ENCODE measurements at places on chromosomes 5 and 9.

GRCh38 chr5:74685979-74686631 lies 1.1 kb downstream of the HEXB start:
- no peak for DNase-seq
- peak overlapping the region; percentile 8 for H3K27ac ChIP-seq
- no peaks in the 10 kb centered on the region for H3K27me3 ChIP-seq

DNA sequence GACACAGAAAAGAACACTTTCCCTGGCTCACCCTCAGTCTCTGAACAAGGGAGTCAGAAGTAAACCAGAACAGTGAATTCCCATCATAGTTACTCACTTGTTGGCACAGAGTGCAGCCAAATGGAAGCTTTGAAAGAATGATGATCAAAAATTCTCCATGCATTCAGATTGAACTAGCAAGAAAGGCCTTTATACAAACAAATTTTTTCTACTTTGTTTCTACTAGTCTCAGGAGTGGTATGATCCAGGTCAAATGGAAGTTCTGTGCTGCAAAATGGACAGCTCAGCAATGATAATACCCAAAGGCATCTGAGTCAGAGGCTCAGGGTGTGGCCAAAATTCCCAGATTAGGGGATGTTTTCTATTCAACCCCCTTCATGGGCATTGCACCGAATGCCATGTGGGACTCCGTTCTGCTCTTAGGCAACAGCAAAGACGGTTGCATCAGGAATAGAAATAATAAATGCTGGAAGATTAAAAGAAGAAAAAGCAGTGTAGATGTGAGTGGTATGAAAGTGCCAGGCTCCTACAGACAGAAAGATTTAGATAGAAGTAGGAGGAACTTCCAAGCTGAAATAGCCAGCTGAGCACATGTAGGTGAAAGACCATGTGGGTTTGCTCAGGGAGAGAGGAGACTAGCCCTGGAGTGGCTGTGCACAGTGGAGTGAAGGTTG lies 24.0 kb upstream of the ASPN start:
- no peaks in the 10 kb centered on the region for H3K27me3 ChIP-seq
- peak overlapping the region; percentile 67 for H3K27ac ChIP-seq
- H3K36me3 ChIP-seq, result no peaks in the 10 kb centered on the region
- no peak for DNase-seq
- no peaks in the 10 kb centered on the region for H3K4me1 ChIP-seq
- H3K4me3 ChIP-seq, result no peak overlapping the region

- H3K4me3 ChIP-seq, result no peak overlapping the region
- H3K36me3 ChIP-seq, result no peaks in the 10 kb centered on the region
- no peaks in the 10 kb centered on the region for H3K27me3 ChIP-seq
- DNase-seq, result no peak
- H3K27ac ChIP-seq, result no peak overlapping the region
- peaks cover 5% of the 10 kb centered on the region for H3K4me1 ChIP-seq
These were observed 83.4 kb upstream of the IQGAP2 start for GRCh38 chr5:76319673-76320072.

DNA sequence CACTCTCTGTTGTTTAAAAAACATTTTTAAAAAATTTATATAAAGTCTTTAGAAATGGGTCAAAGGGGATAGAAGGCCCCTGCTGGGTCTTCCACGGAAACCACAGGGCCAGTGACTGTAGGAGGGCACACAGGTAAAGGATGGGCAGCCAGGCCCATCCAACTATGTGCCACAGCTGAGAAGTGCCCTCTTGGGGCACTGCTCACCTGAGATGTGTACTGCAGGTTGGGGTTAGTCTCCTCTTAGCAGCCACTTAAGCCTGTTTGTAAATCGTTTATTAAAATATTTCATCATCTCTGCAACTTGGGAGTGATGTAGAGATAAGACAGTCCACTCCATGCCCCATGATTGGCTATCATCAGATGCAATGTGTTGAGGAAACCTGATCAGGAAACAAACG lies 222.4 kb downstream of the DIRAS2 start:
- H3K27me3 ChIP-seq, result no peaks in the 10 kb centered on the region
- H3K27ac ChIP-seq, result no peak overlapping the region
- no peak overlapping the region for H3K4me3 ChIP-seq

GRCh38 chr5:139849942-139850341 lies 54.3 kb downstream of the PSD2 start:
- H3K27me3 ChIP-seq, result peaks cover 1% of the 10 kb centered on the region
- DNase-seq, result no peak
- H3K27ac ChIP-seq, result no peak overlapping the region
- no peaks in the 10 kb centered on the region for H3K4me1 ChIP-seq

- no peaks in the 10 kb centered on the region for H3K36me3 ChIP-seq
- no peaks in the 10 kb centered on the region for H3K27me3 ChIP-seq
- no peak overlapping the region for H3K4me3 ChIP-seq
These were observed 4.6 kb upstream of the ZNF608 start for GRCh38 chr5:124751031-124751430.

DNA sequence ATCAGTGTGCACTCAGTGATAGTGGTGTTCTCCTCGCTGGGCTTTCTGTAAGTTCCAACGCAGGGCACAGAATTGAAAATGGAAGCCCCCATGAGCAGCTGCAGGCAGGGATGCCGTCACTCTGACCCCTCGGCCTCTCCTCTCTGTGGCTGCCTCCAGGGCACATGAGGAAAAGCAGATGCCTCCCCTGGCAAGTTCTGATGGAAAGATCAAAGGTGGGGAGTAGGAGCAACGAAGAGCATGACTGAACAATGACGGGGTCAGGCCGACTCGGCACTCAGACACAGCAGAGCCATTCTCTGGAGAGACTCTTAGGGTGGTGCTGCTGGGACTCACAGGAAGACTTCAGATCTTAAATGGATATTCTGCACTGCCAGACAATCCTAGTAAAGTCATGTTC lies 65.6 kb upstream of the CKMT2 start:
- no peaks in the 10 kb centered on the region for H3K36me3 ChIP-seq
- DNase-seq, result no peak
- no peak overlapping the region for H3K4me3 ChIP-seq
- no peak overlapping the region for H3K27ac ChIP-seq

- no peaks in the 10 kb centered on the region for H3K4me1 ChIP-seq
- H3K27me3 ChIP-seq, result no peaks in the 10 kb centered on the region
- H3K36me3 ChIP-seq, result no peaks in the 10 kb centered on the region
These were observed 377.7 kb downstream of the PIK3R1 start for GRCh38 chr5:68593211-68593671.

GRCh38 chr5:78108564-78108963 lies 185.9 kb downstream of the AP3B1 start:
- no peak overlapping the region for H3K27ac ChIP-seq
- no peak overlapping the region for H3K4me3 ChIP-seq
- no peaks in the 10 kb centered on the region for H3K4me1 ChIP-seq
- no peak for DNase-seq

- H3K4me1 ChIP-seq, result peaks cover 6% of the 10 kb centered on the region
- H3K27ac ChIP-seq, result no peak within 1 kb of the TSS
- peak; percentile 94 for DNase-seq
- H3K27me3 ChIP-seq, result no peaks in the 10 kb centered on the region
- peak within 1 kb of the TSS; percentile 42 for H3K4me3 ChIP-seq
These were observed at the start of the genes ERCC8 and NDUFAF2 for GRCh38 chr5:60944904-60945812. ERCC8 (minus strand) TSS chr5:60945070; CDS start chr5:60945008, 62 bp downstream. NDUFAF2 (plus strand) TSS chr5:60945205; CDS start chr5:60945256, 51 bp downstream.

- no peak for DNase-seq
These were observed 34.0 kb downstream of the ZNF618 start for GRCh38 chr9:113910036-113910639.

DNA sequence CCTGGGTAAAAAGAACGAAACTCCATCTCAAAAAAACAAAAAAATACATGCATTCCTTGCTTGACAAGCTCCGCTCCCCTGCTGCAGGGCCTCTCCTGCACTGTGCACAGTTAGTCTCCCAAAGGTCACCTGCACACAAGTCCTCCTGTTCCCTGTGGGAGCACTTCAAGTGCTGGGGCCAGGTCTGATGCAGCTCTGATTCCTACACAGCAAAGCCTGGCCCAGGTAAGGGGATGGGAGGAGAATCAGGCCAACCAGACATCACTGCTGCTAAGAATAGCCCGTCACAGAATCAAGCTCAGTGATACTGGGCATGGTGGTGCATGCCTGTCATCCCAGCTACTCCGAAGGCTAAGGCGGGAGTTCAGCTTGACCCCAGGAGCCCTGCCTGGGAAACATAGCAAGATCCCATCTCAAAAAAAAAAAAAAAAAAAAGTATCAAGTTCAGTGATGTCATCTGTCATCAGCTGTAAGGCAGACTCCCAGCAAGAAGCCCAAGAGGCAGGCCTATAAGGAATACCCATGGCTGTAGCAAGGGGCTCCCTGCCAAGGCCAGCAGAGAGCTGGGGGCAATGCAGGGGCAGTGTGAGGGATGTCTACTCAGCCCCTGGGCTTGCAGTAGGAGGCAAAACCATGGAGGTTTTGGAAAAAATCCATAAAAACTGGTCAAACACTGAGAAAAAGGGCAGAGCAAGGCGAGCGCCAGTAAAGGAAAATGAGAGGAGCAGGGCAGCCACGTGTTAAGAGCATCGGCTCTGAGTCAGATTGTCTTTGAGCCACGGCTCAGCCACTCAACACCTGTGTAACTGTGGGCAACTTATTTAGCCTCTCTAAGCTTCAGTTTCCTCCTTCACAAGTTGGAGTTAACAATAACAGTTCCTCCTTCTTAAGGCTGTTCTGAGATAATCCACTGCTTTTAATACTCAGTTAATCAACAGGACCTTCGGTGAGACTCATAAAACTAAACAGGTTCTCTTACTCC lies 3.2 kb downstream of the TPM2 start:
- H3K27ac ChIP-seq, result no peak overlapping the region
- no peak for DNase-seq
- H3K27me3 ChIP-seq, result no peaks in the 10 kb centered on the region
- H3K36me3 ChIP-seq, result no peaks in the 10 kb centered on the region

- peak overlapping the region; percentile 5 for H3K27ac ChIP-seq
- no peaks in the 10 kb centered on the region for H3K27me3 ChIP-seq
- peaks cover 22% of the 10 kb centered on the region for H3K4me1 ChIP-seq
- DNase-seq, result no peak
These were observed 21.3 kb downstream of the ABCA1 start for GRCh38 chr9:104906441-104907277.

- no peaks in the 10 kb centered on the region for H3K27me3 ChIP-seq
- H3K4me3 ChIP-seq, result no peak overlapping the region
- H3K36me3 ChIP-seq, result peaks cover 1% of the 10 kb centered on the region
- DNase-seq, result no peak
- H3K4me1 ChIP-seq, result peaks cover 27% of the 10 kb centered on the region
These were observed 41.2 kb downstream of the RALGPS1 start for GRCh38 chr9:126955811-126956210.

DNA sequence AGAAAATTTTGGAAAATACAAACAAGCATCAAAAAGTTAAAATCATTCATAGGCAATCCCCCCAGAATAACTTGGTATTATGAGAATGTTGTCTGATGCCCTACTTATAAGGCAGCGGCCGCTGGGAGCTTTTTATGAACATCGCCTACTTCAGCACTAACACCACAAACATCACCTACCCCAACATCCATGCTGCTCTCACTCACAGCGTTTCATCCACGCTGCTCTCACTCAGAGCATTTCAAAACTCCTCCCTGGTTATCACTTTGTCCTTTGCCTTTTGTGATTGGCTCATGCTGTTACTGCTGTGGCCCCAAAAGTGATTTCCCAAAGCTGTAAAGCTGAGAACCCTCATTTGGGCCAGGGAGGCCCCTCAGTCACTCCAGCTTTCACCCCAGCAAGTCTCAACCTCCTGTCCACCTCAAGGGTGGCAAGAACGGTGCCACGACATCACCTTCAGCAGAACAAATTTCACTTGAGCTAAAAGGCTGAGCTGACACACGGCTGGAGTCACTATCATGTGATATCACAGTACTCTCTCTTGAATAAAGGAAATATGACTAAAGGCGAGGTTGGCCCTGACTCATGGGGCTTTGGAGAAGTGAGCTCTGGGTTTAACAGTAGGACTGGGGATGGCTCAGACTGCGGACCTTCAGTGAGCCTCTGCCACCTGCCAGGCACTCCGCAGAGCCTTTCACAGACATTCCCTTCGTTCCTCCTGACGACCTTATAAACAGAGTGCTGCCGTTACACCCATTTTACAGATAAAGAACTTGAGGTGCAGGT lies 25.2 kb downstream of the SHC3 start:
- no peak overlapping the region for H3K4me3 ChIP-seq
- no peak overlapping the region for H3K27ac ChIP-seq
- no peaks in the 10 kb centered on the region for H3K36me3 ChIP-seq
- DNase-seq, result no peak

DNA sequence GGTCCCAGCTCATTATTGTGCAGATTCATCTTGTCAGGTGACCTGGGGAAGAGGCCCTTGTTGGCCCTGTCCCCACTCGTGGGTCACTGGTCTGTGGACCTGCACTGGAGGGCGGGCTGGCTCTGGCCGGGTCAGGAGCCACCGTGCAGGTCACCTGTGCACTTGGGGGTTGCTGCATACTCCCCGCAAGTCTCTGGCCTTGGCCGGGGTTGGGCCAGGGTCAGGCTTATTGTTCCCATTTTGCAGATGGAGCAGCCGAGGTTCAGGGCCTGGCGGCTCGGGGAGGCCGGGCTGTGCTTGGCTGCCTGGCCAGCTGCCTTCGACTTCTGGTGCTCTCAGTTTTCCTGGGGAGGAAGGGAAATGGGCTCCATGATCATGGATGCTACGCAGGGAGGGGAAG lies 108.3 kb upstream of the FCN2 start:
- no peak for DNase-seq
- H3K4me1 ChIP-seq, result peaks cover 28% of the 10 kb centered on the region
- no peak overlapping the region for H3K27ac ChIP-seq
- H3K36me3 ChIP-seq, result no peaks in the 10 kb centered on the region
- no peaks in the 10 kb centered on the region for H3K27me3 ChIP-seq

- no peak overlapping the region for H3K27ac ChIP-seq
- DNase-seq, result no peak
- no peaks in the 10 kb centered on the region for H3K27me3 ChIP-seq
- H3K4me3 ChIP-seq, result no peak overlapping the region
- H3K36me3 ChIP-seq, result no peaks in the 10 kb centered on the region
- peaks cover 12% of the 10 kb centered on the region for H3K4me1 ChIP-seq
These were observed 6.1 kb upstream of the PHF19 start for GRCh38 chr9:120882935-120883607.

DNA sequence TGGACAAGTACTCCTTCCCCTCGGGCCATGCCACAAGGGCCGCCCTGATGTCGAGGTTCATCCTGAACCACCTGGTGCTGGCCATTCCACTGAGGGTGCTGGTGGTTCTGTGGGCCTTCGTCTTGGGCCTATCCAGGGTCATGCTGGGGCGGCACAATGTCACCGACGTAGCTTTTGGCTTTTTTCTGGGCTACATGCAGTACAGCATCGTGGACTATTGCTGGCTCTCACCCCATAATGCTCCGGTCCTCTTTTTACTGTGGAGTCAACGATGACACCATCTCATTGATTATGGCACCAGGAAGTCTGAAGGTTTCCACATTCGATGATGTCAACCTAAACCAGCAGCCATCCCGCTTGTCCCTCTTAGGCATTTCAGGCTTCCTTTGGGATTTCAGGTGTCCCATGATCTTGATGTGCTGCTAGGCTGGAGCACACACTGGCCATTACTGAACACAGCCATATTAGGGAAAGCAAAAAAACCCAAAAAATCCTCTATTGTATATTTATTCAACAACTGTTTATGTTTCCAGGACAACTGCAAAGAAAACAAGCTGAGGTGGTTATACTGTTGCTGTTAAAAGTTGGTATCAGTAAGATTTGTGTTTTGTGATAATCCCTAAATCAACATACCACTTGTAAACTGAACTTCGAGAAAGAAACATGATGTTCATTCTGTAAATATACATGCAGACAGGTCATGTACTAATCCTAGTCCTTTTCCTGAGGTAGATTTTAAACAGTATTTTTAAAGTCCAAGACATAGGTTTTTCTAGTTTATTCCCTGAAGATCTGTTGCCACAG lies 1.1 kb downstream of the PLPP6 start:
- peak overlapping the region; percentile 79 for H3K4me3 ChIP-seq
- H3K27ac ChIP-seq, result peak overlapping the region; percentile 63
- DNase-seq, result no peak
- no peaks in the 10 kb centered on the region for H3K27me3 ChIP-seq
- H3K36me3 ChIP-seq, result no peaks in the 10 kb centered on the region
- peaks cover 15% of the 10 kb centered on the region for H3K4me1 ChIP-seq

Measured in Caco-2 (cell line).